ENCODE measurements at places on chromosomes 2 and 18. TPM values are rescaled to one million over a fixed set of nuclear protein-coding genes. Genes with fewer than 3 reads are reported as not detected.

GRCh38 chr2:140270224-140270623 lies 1490.0 kb upstream of the NXPH2 start:
- DNase-seq = no peak

TTC32 gene
- total RNA-seq = 7.5 TPM

ACOXL gene
- not detected for total RNA-seq

KIAA2012 gene
- not detected for total RNA-seq

KCNK3 gene
- total RNA-seq = 0.70 TPM

AQP4 gene
- total RNA-seq = 0.75 TPM

PSMA8 gene
- total RNA-seq = not detected

- DNase-seq = peak; percentile 70
These were observed 252.5 kb downstream of the GLI2 start for GRCh38 chr2:120988051-120988699.

- peak; percentile 88 for DNase-seq
These were observed 33.9 kb downstream of the STAT1 start for GRCh38 chr2:190979906-190980629.

DNA sequence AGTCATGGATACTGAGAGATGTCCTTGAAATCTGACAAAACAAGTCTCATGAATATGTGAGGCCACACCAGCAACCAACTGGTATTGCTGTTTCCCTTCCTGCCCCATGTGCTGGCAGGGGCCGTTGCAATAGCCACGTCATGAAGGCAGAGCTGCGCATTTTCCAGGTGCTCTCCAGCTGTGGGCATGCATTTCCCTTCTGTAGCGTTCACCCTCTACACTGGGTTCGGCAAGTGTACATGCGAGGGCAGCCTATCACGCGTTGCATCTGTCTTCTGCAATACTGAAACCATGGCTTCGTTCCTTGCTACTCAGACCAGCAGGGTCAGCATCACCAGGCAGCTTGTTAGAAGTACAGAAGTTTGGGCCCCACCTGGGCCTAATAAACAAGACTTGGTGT lies 17.4 kb downstream of the ARL4C start:
- no peak for DNase-seq

DNA sequence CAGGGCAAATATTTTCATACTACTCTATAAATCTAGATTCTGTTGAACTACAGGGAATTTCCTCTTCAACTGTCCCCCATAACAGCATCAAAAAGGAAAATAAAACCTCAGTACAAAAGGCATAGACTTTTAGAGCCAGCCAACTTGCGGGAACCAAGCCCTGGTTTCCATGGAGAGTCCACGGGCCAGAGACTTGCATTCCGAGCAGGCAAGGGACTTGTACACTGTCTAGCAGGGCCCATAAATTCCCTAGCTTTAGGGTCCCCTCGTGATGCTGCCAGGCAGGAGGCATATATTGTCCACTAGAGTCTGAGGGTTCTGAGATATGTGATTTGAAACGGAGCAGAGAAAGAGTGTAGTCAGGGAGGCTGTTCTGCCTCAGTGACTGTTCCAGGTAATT lies 153.1 kb upstream of the SLC14A2 start:
- DNase-seq = no peak

DNA sequence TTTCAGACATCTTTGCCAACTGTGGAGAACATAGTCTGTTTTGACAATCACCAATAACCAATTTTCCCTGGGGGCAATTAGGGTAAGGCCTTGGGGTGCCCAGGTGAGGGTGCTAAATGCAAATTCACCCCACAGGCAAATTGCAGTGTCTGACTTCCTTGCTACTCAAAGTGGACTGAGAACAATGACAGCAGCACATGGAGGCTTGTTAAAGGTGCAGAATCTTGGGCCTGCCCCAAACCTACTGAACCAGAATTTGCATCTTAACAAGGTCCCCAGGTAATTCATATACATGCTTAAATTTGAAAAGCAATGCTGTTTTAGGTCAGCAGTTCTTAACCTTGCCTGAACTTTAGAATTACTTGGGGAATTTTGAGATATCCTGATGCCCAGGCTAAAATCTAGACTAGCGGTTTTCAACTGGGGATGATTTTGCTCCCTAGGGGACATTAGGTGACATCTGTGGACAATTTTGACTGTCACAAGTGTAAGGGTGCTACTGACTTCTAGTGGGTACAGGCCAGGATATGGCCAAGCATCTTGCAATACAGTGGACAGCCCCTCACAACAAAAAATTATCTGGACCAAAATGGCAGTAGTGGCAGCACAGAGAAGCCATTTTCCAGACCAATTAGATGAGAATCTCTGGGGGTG lies 80.2 kb upstream of the GCFC2 start:
- DNase-seq = no peak

RAB6C gene
- total RNA-seq = not detected

ALLC gene
- not detected for total RNA-seq

GRCh38 chr18:56217406-56217805 lies 421.0 kb downstream of the TXNL1 start:
- no peak for DNase-seq

TDRD15 gene
- not detected for total RNA-seq

DNA sequence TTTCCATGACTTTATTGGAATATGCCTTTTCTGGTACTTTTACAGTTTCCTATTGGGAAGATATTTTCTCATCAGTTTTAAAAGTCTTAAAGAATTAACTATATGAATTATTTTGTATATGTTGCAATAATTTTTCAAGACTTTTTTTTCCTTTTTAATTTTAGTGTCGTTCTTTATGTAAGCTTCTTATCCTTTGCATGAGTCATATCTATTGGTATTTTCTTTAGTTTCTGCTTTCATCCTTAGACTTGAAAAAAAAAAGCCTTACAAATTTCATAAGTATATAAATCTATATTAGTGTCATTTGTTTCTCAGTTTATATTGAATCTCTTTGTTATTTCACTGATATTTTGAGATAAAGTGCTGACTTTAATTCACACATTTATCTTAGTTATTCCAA lies 94.9 kb downstream of the DSEL start:
- no peak for DNase-seq

DNA sequence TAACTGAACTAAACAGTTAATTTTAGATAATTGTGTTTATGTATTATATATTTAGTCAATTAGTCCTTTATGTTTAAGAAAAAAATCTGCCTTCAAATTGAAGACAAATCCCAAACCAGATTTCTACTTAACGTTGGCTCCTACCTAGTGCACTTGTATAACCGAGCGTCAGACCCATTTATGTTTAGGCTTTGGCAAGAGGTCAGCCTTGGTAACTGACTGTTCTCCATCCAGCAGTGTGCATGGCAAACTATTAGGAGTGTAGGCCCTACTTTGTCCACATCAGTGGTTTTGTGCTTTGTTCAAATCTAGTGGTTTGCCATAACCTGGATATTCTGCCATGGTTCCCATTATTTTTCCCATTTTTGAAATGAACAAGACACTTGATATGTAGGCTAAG lies 114.8 kb downstream of the MIB1 start:
- DNase-seq = no peak

DNA sequence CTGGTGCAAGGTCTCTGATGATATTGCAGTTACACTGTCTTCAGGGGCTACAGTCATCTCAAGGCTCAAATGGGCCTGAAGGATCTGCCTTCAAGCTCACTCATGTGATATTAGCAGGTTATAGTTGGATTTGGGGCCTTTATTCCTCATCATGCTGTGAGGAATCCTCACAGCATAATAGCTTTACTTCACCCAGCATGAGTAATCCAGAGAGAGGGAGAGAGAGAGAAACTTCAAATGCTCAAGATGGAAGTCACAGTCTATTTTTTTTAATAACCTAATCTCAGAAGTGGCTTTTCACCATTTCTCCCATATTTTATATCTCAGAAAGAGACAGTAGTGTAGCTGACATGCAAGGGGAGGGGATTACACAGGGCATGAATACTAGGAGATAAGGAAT lies 658.7 kb downstream of the EPHA4 start:
- DNase-seq = no peak

ALKAL2 gene
- 2.7 TPM for total RNA-seq

SPAST gene
- 8.1 TPM for total RNA-seq

DNA sequence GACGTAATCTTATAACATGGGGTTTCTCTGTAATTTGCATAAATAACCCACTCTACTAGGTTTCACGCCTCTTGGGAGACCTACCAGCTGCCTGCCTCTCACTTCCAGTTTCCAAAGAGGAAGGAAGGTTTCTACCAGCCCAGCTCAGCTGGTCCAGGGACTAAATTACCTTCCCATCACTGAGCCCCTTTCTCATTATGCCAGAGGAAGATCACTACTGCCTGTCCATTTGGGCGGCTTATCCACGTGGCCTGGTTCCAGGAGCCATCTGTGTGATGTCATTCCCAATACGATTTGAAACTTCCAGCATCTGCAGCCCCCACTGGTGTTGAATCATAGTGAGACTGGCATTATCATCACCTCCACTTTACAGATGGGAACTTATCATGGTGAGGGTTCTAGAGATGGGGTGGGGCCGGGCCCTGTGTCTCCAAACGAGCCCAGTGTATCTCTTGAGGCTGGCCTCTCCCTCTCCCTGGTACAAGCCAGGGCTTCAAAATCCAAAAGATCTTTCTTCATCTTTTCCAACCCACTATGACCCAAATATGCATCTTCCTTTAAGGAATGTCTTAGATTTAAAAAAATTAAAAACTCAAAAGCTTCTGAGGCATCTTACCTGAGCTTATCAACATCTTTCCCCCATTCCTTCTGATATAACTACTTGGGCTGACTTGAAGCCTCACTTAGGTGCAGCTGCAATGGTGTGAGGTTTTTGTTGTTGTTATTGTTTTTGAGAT lies 140.8 kb downstream of the DDX1 start:
- DNase-seq = peak; percentile 50

- DNase-seq = no peak
These were observed 243.3 kb downstream of the TSN start for GRCh38 chr2:121998751-121999150.

DNA sequence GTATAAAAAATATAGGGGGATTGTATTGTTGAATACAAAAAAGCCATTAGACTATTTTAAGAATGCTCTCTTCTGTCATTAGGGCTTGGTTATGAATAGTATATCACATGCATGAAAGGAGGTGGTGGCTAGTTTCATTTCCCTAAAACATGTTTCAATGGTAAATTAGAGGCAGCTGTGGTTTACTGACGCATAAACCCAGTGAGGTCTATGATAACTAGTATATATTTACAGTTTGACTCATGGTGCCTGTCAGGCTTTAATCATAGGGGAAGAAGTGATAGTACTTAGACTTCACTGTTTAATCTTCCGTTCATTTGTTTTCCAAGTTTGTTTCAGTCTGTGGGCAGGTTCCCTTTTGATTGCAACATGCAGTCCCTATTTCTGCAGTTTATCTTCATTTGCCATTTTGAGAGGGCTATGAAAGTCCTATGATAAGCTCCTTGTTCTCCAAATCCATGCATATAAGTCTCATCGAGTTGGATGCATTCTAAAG lies 55.1 kb upstream of the MAP4K3 start:
- DNase-seq = no peak
